Fibroblast of skin of left quadriceps (primary cell): ENCODE measurements at places on chromosomes 5 and 9.

- DNase-seq, result no peak
These were observed 98.2 kb upstream of the NIPBL start for GRCh38 chr5:36778336-36778735.

- no peak for DNase-seq
These were observed 62.5 kb upstream of the PSD2 start for GRCh38 chr5:139733010-139733688.

- peak; percentile 56 for DNase-seq
These were observed 115.9 kb downstream of the FBXL7 start for GRCh38 chr5:15615859-15616258.

DNA sequence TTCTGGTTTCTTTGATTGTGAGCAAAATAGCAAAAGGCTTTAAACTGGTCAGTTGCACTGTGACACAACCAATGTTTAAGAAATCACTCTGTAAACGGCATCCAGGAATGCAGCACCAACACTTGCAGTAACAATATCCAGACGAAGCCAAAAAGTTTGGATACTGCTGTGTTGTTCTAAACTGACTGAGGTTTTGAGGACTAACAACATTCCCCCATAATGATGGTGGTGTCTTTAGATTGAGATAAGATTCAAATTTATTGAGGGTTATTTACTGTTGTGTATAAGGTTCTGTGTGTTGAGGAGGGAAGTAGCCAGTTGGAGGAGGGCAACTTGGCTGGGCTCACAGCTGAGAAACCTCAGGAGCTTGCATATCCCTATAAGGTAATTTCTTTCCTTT, 353.6 kb downstream of the BNC2 start:
- DNase-seq, result peak; percentile 56

- DNase-seq, result no peak
These were observed 366.8 kb downstream of the FAM170A start for GRCh38 chr5:119996128-119996527.

GRCh38 chr5:106876665-106877194, 794.0 kb downstream of the EFNA5 start:
- DNase-seq, result no peak

DNA sequence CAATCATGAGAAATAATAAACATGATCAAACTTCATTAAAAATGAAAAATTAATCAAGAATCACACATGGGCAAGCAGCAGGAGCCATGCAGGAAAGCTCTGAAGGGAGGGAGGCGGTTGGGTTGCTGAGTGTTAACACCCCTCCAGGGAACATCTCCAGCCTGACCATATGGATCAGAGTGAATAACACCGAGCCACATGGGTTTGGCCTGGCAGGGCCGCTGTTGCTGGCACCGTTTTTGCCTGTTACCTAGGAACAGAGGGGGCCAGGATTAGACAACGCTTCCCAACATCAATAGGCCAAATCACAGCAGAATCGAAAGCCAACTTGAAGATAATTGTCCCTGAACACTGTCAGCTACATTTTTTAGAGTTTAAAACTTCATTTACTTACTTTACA, 160.2 kb downstream of the DENND1A start:
- DNase-seq, result no peak

DNA sequence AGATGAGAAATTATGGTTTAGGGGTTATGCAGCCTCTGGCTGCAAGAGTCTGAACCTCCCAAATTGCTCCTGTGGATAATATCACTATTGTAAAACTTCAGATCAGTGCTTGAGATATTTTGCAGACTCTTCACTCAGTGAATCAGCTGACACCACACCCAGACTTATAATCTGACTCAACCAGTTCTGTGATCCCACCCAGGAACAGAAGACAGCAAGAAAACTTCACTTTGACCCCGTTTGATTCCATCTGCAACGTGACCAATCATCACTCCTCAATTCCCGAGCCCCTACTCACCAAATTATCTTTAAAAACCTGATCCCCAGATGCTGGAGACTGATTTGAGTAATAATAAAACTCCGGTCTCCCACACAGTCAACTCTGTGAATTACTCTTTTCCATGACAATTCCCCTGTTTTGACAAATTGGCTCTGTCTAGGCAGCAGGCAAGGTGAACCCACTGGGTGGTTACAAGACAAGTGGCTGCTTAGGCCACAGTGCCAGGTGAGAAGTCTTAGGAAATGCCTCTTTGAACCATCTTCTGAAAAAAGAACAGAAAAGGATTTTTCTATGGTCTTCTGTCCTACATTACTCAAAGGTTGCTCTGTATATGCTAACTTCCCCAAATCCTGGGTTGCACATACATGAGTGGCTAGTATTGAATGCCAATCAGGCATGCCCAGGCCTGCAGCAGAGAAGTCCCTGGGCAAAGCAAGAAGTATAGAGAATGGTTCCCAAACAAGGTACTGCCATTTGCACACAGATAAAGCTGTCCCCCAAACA, 588.0 kb downstream of the PRELID2 start:
- DNase-seq, result no peak

GRCh38 chr5:5738797-5739489, 316.5 kb downstream of the ICE1 start:
- no peak for DNase-seq

DNA sequence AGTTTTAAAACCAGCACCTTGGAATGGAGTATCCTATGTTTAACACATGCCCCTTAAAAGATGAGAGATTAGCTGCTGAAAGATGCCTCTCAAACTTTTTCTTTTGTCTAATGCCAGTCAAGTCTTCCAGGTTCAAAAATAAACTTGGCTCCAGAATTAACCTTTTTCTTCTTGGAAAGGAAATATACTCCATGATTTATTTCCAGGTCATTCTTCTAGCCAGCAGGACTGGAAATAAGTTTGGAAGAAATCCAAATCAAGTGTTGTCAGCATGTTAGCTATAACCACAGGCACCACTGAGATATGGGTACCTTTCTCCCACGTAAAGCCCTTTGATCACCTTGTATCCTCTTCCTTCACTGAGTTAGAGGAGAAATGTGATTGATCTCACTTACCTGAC, 56.1 kb downstream of the NLN start:
- no peak for DNase-seq

- no peak for DNase-seq
These were observed 7.3 kb downstream of the PPIP5K2 start for GRCh38 chr5:103127292-103127817.

GRCh38 chr5:67731886-67732285, 483.7 kb upstream of the PIK3R1 start:
- DNase-seq, result no peak

GRCh38 chr9:131048332-131048731, 39.4 kb downstream of the LAMC3 start:
- no peak for DNase-seq

DNA sequence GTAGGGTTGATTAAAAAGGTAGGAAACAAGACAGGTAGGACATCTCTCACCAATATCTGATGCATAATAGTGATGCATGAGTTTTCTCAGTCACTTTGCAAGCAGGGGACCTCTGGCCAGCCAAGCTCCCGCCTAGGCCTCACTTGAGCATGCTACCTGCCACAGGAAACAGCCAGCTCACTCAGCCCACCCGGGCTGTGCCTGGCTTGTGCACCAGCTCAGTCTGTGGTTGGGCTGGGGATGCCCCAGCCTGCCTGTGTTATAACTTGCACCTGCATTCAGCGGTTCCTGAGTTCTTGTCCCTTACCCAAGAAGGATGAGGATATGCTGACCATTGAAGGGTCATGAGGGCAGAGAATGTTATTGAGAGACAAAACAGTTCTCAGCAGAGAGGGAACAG, 172.8 kb upstream of the PLCXD3 start:
- DNase-seq, result no peak

DNA sequence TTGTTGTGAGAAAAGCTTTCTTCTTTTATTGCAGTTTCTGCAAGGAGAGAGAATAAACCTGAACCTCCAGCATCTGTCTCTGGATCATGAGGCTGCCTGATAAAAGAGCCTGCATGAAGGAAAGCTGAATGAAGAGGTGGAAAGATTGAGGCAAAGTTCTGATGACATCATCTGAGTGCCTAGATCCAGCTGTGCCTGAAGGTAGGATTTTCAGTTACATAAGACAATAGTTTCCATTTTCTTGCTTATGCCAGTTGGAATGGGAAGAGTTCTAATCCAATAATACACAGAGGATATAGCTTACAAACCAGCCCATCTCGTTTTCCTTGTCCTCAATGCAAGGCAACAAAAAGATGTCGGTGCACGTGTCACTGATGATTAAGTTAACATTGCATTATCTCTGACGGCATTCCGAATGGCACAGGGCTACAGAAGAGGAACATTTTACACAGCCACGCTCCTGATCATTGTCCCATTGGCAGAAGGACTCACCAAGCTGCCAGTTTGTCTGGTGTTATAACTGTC, 105.5 kb upstream of the ERCC6L2 start:
- DNase-seq, result no peak

- no peak for DNase-seq
These were observed 47.9 kb downstream of the NACC2 start for GRCh38 chr9:136047076-136047774.

DNA sequence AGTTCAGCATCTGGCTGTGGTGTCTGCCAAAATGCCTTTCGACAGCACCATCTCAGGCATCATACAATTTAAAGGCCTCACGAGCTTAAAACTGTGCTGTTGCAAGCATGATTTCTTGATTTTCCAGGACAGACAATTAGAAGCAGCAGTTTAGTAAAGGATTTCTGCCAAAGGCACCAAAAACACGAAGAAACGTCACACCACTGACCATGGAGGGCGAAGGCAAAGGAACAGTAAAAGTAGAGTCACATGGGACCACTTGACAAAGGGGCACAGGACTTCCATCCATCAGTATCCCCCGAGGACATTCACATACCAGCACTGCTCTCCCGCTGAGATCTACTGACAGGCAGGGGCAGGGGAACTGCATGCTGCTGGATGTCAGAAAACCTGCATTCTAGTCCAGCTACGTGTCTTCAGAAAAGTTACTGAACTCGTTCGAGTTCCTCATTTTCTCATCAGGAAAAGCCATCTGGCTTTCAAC, 70.4 kb upstream of the FBXW11 start:
- DNase-seq, result peak; percentile 58

DNA sequence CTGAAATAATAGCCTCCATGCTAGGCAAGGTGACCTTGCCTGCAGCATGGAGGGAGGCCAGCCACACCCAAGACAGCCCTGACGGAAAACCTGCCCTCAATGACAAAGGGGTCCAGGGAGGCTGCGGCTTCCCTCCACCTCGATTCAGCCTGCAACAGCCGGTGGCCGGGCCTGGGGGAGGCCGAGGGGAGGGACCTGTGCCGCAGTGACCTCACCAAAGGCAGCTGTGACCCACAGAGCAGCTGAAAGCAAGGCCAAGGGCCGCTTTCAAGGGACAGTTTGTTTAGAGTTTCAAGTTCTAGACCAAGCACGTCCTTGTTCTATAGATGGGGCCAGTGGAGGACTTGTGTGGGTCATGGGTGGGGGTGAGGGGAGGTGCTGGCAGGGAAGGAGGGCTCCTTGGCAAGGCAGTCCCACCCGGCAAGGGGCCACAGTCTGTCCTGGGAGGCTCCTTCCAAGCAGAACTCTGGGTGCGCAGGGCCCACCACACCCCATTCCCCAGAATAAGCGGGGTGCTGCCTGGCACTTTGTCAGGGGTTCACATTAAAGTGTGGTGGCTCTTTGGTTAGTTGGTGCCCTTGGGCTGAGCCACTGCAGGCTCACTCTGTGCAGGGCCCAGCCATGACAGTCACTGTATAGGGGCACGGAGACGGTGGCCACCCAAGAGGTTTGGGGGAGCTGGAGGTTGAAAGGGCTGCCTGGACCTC, 226.5 kb downstream of the FANCC start:
- DNase-seq, result no peak

GRCh38 chr5:135560858-135561257, 17.9 kb downstream of the CXCL14 start:
- DNase-seq, result peak; percentile 58

DNA sequence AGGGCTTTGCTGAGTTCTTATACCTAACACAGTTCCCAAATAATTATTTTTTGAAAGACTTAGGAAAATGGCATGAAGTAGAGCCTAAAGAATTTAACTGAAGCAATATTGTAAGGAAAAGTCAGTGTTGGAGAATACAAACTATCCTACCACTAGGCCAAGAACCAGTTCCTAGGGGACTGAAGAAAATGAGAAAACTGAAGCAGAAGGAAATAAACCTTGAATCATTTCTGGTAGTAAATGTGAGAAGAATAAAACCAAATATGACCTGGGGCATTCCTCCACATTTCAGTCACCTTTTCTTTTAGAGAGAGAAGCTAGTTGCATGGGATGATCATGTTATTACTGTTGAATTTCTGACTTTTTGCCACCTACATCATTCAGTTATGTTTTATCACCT, 1393.9 kb upstream of the C9orf72 start:
- DNase-seq, result peak; percentile 10

DNA sequence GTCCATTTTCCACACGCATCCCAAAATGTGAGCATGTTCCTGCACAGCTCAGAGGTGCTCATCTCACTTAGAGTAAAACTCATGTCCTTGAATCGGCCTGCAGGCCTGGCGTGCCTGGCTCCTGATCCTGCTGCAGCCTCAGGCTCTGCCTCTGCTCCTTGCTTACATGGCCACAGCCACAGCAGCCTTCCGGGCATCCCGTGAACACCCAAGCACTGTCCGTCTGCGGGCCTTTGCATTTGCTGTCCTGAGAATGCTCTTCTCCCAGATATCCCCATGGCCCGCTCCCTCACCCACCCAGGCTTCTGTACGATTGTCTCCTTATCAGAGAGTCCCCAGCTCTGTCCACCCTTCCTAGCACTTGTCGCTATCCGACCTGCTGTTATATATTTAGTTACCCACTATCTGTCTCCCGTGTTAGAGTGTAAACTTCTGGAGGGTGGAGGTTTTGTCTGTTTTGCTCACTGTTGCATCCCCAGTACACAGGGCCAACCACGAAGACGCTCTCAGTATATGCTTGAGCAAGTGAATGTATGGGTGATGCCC, 21.9 kb downstream of the FGF18 start:
- no peak for DNase-seq

DNA sequence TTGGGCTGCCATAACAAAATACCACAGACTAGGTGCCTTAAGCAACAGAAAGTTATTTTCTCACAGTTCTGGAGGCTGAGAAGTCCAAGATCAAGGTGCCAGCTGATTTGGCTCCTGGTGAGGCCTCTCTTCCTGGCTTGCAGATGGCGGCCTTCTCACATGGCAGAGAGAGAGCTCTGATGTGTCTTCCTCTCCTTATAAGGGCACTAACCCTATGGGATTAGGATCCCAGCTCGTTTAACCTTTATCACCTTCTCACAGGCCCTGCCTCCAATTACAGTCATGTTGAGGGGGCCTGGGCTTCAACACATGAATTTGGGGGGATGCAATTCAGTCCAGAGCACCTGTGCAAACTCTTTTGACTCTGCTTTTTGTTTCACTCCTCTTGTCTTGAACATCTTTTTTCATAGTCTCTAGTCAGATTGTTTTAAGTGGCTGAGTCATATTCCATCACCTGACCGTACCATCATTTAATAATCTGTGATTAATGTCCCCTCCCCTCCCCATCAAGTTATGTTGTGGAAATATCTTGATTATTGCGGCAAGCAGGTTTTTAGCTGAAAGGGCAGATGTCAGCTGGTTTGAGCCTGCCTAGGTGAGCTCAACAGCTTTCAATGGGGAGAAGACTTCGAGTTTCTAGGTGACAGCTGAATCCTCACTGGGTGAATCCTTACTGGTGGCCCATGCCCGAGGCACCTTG, 61.8 kb downstream of the NDFIP1 start:
- DNase-seq, result no peak
